ENCODE measurements at places on chromosomes 11 and 22. TPM values are rescaled to one million over a fixed set of nuclear protein-coding genes. Genes with fewer than 3 reads are reported as not detected.

PNPLA5 gene
- total RNA-seq, result not detected

GRCh38 chr11:3130269-3131071, 34.6 kb downstream of the OSBPL5 start:
- H3K4me3 ChIP-seq, result no peak overlapping the region
- H3K4me1 ChIP-seq, result no peaks in the 10 kb centered on the region
- H3K27ac ChIP-seq, result no peak overlapping the region
- DNase-seq, result no peak

SPDYC gene
- total RNA-seq, result not detected

CSF2RB gene
- total RNA-seq, result not detected

- no peaks in the 10 kb centered on the region for H3K36me3 ChIP-seq
- H3K27ac ChIP-seq, result peak overlapping the region; percentile 96
- peaks cover 49% of the 10 kb centered on the region for H3K4me1 ChIP-seq
- no peak overlapping the region for H3K4me3 ChIP-seq
- DNase-seq, result peak; percentile 92
- no peaks in the 10 kb centered on the region for H3K27me3 ChIP-seq
These were observed 478.2 kb downstream of the BUD13 start for GRCh38 chr11:116294630-116295029.

- H3K4me1 ChIP-seq, result no peaks in the 10 kb centered on the region
- DNase-seq, result no peak
- no peaks in the 10 kb centered on the region for H3K36me3 ChIP-seq
- H3K27ac ChIP-seq, result no peak overlapping the region
These were observed 113.2 kb downstream of the MIAT start for GRCh38 chr22:26770624-26771023.

- no peaks in the 10 kb centered on the region for H3K36me3 ChIP-seq
- DNase-seq, result no peak
- no peaks in the 10 kb centered on the region for H3K4me1 ChIP-seq
- H3K27me3 ChIP-seq, result no peaks in the 10 kb centered on the region
- H3K27ac ChIP-seq, result no peak overlapping the region
These were observed 821.3 kb upstream of the API5 start for GRCh38 chr11:42490506-42490905.

GRCh38 chr22:43821606-43822425, 9.7 kb upstream of the EFCAB6 start:
- no peak for DNase-seq
- peaks cover 8% of the 10 kb centered on the region for H3K4me1 ChIP-seq
- H3K27ac ChIP-seq, result no peak overlapping the region

MIEF1 gene
- 47.4 TPM for total RNA-seq

Data from Caco-2 (cell line).